ENCODE measurements at places on chromosomes 3 and 15. TPM values are rescaled to one million over a fixed set of nuclear protein-coding genes. Genes with fewer than 3 reads are reported as not detected.

The TRH gene
- total RNA-seq, result not detected

GRCh38 chr3:9420850-9421549 lies 23.6 kb downstream of the SETD5 start:
- DNase-seq, result peak; percentile 54
- H3K27me3 ChIP-seq, result no peaks in the 10 kb centered on the region
- H3K4me3 ChIP-seq, result no peak overlapping the region
- peaks cover 5% of the 10 kb centered on the region for H3K36me3 ChIP-seq

DNA sequence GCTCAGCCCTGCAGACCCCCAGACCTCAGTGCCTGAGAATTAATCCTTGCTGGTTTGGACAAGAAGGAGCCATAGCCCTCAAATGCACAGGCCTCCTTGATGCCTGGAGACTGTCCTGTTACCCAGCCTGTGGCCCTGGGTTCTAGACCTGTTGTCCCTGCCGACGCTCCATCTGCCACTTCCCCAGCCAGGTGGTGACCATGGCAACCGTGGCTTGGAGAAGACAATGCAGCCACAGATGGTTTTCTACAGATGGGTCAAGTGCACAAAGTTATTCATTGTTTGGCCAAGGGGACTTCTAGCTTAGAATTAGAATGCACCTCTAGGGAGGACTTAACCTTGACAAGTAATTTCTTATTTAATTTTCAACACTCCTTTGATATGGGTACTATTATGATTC lies 297.1 kb downstream of the UACA start:
- no peak overlapping the region for H3K27ac ChIP-seq
- H3K4me1 ChIP-seq, result no peaks in the 10 kb centered on the region
- H3K36me3 ChIP-seq, result no peaks in the 10 kb centered on the region

DNA sequence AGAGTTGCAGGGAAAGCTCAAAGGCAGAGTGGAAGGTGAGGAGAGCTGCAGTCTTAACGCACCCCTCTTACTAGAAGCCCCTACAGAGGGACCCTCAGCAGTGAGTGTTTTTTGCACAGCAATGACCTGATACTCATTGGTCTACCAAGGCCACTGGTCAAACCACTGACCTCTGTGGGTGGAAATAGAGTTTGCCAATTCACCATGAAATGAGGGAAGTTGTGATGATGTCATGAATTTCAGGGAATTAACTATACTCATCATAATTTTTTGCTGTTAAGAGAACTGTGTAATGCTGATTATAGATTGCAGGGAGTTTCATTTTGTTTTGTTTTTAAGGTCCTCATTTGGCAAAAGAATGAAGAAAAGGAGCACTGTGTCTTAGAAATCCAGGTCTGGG lies 101.7 kb upstream of the SMAD3 start:
- no peak overlapping the region for H3K27ac ChIP-seq
- no peaks in the 10 kb centered on the region for H3K27me3 ChIP-seq
- H3K36me3 ChIP-seq, result no peaks in the 10 kb centered on the region

- no peaks in the 10 kb centered on the region for H3K27me3 ChIP-seq
- no peak overlapping the region for H3K4me3 ChIP-seq
- peak; percentile 79 for DNase-seq
- no peaks in the 10 kb centered on the region for H3K36me3 ChIP-seq
- H3K4me1 ChIP-seq, result no peaks in the 10 kb centered on the region
Measured at GRCh38 chr3:99172736-99173657, 271.5 kb upstream of the DCBLD2 start.

The DNAH1 gene
- total RNA-seq, result 4.0 TPM

DNA sequence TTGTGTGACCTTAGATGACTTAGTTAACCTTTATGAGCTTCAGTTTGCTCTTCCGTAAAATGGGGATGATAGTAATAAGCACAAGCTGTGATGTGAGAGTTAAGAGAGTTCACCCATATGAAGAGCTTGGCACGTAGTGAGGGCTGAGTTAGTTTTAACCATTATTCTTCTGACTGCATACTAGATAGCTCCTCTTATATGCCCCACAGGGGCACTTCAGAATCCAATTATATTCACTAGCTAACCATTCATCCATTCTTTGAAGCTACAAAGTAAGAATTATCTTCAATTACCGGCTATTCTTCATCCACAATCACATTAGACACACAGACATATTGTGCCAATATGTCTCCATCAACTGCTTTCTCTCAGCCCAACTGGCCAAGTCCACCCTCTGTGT lies 159.0 kb upstream of the STT3B start:
- H3K27me3 ChIP-seq, result no peaks in the 10 kb centered on the region
- peaks cover 20% of the 10 kb centered on the region for H3K4me1 ChIP-seq
- DNase-seq, result no peak
- no peak overlapping the region for H3K4me3 ChIP-seq

Data from GM23248 (cell line).